ENCODE measurements at places on chromosomes 3 and 15.
A peak's percentile ranks its signal among the peaks of the same experiment; 100 is the strongest.

- no peak overlapping the region for H3K27ac ChIP-seq
- H3K4me1 ChIP-seq, result no peaks in the 10 kb centered on the region
- no peak for DNase-seq
- no peak overlapping the region for H3K4me3 ChIP-seq
Observed at GRCh38 chr3:141846050-141846433, 30.4 kb upstream of the ATP1B3 start.

DNA sequence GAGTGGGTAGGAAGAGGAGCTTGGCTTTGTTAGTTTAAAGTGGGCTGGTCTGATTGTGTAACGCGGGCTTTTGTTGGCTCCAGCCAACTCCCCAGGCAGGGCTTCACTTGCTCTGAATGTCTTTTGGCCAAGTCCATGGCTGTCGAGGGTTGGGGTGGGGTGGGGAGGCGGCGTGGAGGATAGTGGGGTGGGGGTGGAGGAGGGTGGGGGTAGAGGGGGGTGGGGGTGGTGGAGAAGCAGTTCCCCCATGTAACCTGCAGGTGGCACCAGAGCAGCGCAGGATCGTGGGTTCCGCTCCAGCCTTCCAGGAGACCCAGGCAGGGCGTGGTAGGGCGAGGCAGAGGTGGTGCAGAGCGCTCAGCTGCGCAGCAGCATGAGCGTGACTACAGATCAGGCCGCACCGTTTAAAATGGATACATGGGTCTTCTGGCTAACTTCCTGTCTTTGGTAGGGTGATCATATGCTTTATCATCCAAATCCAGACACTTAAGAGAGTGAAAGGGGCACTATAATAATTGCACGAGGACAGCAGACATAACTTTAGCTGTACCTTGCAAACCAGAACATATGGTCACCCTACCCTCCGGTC is 28.3 kb downstream of the GOLGA6A start:
- DNase-seq, result peak; percentile 89
- no peak overlapping the region for H3K4me3 ChIP-seq
- no peak overlapping the region for H3K27ac ChIP-seq
- no peaks in the 10 kb centered on the region for H3K4me1 ChIP-seq
- no peaks in the 10 kb centered on the region for H3K36me3 ChIP-seq

- peak; percentile 41 for DNase-seq
- H3K27ac ChIP-seq, result no peak overlapping the region
- no peaks in the 10 kb centered on the region for H3K27me3 ChIP-seq
Observed at GRCh38 chr3:136728918-136729317, 23.3 kb downstream of the STAG1 start.

DNA sequence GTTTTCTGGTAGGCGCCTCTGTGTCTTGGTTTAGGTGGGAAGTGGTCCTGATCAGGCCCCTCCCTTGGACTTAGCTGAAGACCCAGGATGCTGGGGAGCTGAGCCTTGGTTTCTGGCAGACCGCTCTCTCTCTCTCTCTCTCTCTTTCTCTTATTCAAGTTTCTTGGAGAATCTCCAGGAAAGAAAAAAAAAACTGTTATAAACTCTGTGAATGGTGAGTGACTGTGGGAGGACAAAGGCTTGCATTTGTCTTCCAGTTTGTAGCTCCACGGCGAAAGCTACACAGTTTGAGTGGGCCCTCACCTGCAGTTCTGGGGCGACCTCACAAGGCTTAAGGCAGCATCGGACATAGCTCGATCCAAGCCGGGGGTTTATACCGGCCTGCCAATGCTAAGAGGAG is 7.5 kb downstream of the DET1 start:
- no peak overlapping the region for H3K4me3 ChIP-seq
- H3K27ac ChIP-seq, result no peak overlapping the region
- no peak for DNase-seq

GRCh38 chr3:197793247-197793646 is 2.2 kb downstream of the LRCH3 start:
- no peaks in the 10 kb centered on the region for H3K36me3 ChIP-seq
- DNase-seq, result no peak
- peaks cover 5% of the 10 kb centered on the region for H3K4me1 ChIP-seq
- H3K27ac ChIP-seq, result no peak overlapping the region
- no peak overlapping the region for H3K4me3 ChIP-seq
- H3K27me3 ChIP-seq, result no peaks in the 10 kb centered on the region

DNA sequence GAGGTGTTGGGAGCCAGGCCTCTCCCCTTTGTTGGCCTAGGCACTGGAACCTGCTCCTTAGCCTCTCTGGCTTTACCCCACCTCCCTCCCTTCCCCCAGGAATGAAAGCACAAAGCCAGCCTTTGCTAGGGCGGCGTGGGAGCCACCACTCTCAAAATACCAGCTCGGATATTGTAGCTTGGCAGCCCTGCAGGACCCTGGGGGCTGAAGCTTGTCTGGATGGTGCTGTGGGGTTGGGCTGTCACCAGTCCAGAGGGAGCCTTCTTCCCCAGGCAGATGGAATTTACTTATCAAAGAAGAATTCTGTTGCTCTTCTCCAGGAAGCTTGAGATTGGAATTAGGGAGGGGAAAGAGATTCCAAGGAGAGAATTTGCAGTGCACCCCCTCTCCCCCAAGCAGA is 14.9 kb upstream of the GRM2 start:
- H3K4me3 ChIP-seq, result no peak overlapping the region
- H3K27me3 ChIP-seq, result no peaks in the 10 kb centered on the region
- peaks cover 4% of the 10 kb centered on the region for H3K4me1 ChIP-seq
- H3K27ac ChIP-seq, result no peak overlapping the region
- DNase-seq, result no peak

DNA sequence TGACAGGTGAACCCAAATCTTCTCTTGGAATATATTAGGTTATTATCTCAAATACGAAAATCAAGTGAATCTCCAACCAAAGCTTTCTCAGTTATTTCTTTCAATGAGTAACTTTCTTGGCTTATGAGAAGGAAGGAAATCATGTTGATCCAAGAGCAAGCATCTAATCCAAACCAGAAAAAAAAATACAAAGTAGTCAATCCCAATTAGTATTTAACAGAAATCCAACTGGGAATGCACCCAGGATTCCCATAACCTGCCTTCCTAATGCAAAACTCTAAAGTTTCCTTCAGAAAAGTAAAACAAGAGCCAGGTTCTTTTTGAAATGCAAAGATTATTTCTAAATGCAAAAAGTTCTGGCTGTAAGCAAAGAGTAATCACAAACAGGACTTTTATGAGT is 289.3 kb downstream of the SHOX2 start:
- no peak overlapping the region for H3K4me3 ChIP-seq
- H3K4me1 ChIP-seq, result peaks cover 13% of the 10 kb centered on the region
- no peaks in the 10 kb centered on the region for H3K27me3 ChIP-seq
- DNase-seq, result no peak
- no peaks in the 10 kb centered on the region for H3K36me3 ChIP-seq
- no peak overlapping the region for H3K27ac ChIP-seq

DNA sequence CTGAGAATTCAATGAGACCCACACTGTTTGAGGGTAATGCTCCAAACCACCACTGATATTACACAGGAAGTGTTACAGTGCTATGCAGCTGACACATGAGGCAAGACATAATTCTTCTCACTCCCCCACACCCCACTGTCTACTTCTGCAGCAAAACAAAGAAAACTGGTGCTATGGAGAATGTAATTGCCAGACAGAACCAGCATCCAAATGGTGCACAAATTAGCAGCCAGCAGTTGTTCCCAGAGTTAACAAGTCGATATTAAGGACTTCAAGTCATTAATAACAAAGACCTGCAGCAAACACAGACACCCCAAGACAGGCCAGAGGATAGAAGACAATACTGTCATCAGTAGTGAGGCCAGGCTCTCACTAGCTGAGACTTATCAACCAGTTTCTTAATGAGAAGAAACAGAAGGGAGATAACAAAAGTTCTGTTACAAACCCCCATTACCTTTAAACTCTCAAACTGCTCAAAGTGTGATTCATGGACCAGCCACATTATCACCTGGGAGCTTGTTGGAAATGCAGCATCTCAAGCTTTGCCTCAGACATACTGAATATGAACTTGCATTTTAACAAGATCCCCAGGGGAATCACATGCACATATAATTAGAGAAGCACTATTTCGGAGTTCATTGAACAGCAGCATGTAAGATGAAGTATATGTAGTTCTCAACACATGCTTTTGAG is 58.7 kb upstream of the FNDC3B start:
- no peak overlapping the region for H3K27ac ChIP-seq
- no peak overlapping the region for H3K4me3 ChIP-seq
- no peaks in the 10 kb centered on the region for H3K36me3 ChIP-seq
- H3K27me3 ChIP-seq, result no peaks in the 10 kb centered on the region
- H3K4me1 ChIP-seq, result no peaks in the 10 kb centered on the region

- peaks cover 27% of the 10 kb centered on the region for H3K36me3 ChIP-seq
- H3K4me3 ChIP-seq, result no peak overlapping the region
Observed at GRCh38 chr3:100746092-100746491, 36.8 kb downstream of the TFG start.

GRCh38 chr3:15453501-15453900 is 26.1 kb downstream of the EAF1 start:
- no peak overlapping the region for H3K4me3 ChIP-seq
- no peak for DNase-seq
- H3K27ac ChIP-seq, result no peak overlapping the region
- no peaks in the 10 kb centered on the region for H3K27me3 ChIP-seq
- H3K4me1 ChIP-seq, result no peaks in the 10 kb centered on the region
- no peaks in the 10 kb centered on the region for H3K36me3 ChIP-seq

GRCh38 chr15:70777170-70777926 is 14.0 kb upstream of the UACA start:
- H3K27ac ChIP-seq, result no peak overlapping the region
- H3K27me3 ChIP-seq, result no peaks in the 10 kb centered on the region
- H3K4me3 ChIP-seq, result no peak overlapping the region
- no peaks in the 10 kb centered on the region for H3K36me3 ChIP-seq
- no peak for DNase-seq

GRCh38 chr3:132594498-132594897 is 2.6 kb upstream of the ACKR4 start:
- no peak for DNase-seq
- H3K27ac ChIP-seq, result peak overlapping the region; percentile 16
- H3K27me3 ChIP-seq, result no peaks in the 10 kb centered on the region
- no peak overlapping the region for H3K4me3 ChIP-seq
- H3K36me3 ChIP-seq, result no peaks in the 10 kb centered on the region

DNA sequence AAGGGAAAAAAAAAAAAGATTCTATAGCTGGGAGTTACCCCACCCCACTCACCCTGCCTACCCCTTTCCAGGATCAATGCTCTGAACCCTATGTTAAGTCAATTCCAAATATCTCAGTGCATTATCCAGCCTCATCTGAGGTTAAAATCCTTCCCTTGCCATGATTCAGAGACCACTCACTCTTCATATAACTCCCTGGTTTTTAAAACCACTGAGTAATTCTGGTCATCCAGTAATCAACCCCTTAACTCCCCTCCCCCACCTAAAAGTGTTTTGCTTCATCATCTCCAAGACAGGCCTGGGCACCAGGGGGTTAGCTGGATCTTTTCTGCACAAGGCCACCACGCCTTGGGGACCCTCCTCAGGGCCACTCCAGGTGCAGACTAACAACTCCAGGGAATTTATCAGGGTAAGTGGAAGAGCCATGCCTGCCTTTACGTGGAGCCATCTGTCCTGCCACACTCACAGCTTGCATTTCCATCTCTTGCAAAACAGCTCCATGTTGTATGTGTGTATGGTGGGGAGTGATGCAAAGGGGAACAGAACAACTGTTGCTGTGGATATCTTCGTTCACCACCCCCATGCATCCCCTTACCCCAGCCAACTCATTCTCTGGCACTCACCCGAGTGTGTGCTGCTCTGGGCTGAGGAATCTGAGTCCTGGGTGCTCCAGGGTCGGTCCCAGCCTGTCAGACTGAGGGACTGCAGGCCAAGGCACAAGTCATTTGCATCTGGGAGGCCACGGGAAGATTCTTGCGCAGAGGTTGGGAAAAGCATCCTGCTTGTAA is 30.7 kb upstream of the RPS17 start:
- H3K4me3 ChIP-seq, result peak overlapping the region; percentile 26
- peaks cover 20% of the 10 kb centered on the region for H3K4me1 ChIP-seq
- no peaks in the 10 kb centered on the region for H3K27me3 ChIP-seq

DNA sequence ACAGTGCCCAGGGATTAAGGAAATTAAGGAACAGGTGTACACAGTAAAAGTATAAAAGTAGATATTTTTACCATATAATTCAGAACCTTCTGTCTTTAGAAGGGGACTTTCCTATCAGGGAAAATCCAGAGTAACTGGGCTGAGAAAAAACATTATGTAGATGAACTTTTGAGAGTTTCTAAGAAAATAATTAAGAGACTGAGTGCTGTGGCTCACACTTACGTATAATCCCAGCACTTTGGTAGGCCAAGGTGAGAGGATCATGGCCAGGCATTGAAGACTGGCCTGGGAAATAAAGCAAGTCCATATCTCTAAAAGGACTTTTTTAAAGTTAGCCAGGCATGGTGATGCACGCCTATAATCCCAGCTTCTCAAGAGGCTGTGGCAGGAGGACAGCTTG is 1021.8 kb downstream of the FHIT start:
- no peak overlapping the region for H3K27ac ChIP-seq
- H3K4me1 ChIP-seq, result no peaks in the 10 kb centered on the region
- H3K36me3 ChIP-seq, result no peaks in the 10 kb centered on the region
- DNase-seq, result no peak

DNA sequence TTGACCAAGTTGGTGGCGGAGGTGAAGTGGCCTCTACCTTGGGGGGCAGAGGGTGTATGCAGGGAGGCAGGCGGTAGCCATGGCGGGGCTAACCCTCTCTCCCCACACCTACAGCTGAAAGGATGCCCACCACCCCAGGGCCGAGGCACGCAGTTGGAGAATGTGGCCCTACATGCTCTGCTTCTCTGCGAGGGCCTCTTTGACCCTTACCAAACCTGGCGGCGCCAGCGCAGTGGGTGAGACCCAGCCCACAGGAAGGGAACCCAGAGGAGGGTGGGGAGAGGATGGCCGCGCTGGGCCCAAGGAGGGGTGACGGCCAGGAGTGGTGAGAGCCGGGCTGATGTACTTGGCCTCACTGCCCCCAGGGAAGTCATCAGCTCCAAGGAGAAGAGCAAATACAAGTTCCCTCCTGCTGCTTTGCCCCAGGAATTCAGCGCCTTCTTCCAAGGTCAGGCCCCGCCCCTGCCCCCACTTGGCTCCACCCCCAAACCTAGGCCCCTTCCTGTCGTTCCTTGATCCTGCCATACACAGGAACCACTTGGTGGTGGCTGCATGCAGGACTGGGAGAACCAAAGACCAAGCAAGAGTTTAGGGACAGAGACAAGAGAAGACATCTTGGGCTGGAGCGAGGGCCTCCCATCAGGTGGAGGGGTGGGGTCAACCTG is 9.8 kb downstream of the NBEAL2 start:
- no peak for DNase-seq
- no peak overlapping the region for H3K4me3 ChIP-seq
- H3K27me3 ChIP-seq, result no peaks in the 10 kb centered on the region
- no peaks in the 10 kb centered on the region for H3K36me3 ChIP-seq
- peaks cover 5% of the 10 kb centered on the region for H3K4me1 ChIP-seq
- H3K27ac ChIP-seq, result no peak overlapping the region

GRCh38 chr3:136733317-136733833 is 18.8 kb downstream of the STAG1 start:
- no peak overlapping the region for H3K27ac ChIP-seq
- no peaks in the 10 kb centered on the region for H3K27me3 ChIP-seq
- no peaks in the 10 kb centered on the region for H3K36me3 ChIP-seq

GRCh38 chr3:175951047-175951694 is 1092.0 kb downstream of the NAALADL2 start:
- no peak for DNase-seq
- H3K4me3 ChIP-seq, result no peak overlapping the region
- H3K27ac ChIP-seq, result no peak overlapping the region
- no peaks in the 10 kb centered on the region for H3K27me3 ChIP-seq
- no peaks in the 10 kb centered on the region for H3K36me3 ChIP-seq
- no peaks in the 10 kb centered on the region for H3K4me1 ChIP-seq

- no peak overlapping the region for H3K27ac ChIP-seq
- H3K4me1 ChIP-seq, result peaks cover 8% of the 10 kb centered on the region
- H3K36me3 ChIP-seq, result no peaks in the 10 kb centered on the region
- H3K27me3 ChIP-seq, result no peaks in the 10 kb centered on the region
- peak; percentile 37 for DNase-seq
- no peak overlapping the region for H3K4me3 ChIP-seq
Observed at GRCh38 chr3:150495563-150496168, 50.6 kb downstream of the SERP1 start.
